ENCODE measurements at places on chromosomes 1 and 21. TPM values are rescaled to one million over a fixed set of nuclear protein-coding genes. Genes with fewer than 3 reads are reported as not detected.

GRCh38 chr21:41366522-41367151, 4.8 kb downstream of the MX2 start:
- DNase-seq, result peak; percentile 50

DNA sequence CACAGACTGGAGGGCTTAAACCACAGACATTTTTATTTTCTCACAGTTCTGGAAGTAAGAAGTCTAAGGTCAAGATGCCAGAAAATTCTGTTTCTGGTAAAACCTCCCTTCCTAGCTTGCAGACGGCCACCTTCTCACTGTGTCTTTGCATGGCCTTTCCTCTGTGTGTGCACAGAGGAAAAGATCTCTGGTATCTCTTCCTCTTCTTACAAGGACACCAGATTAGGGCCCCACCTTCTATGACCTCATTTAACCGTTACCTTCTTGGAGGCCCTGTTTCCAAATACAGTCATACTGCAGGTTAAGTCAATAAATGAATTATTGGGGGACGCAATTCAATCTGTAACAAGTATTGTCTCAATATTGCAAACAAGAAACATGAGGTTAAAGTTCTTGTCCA, 63.0 kb upstream of the PRDX6 start:
- no peak for DNase-seq

DNA sequence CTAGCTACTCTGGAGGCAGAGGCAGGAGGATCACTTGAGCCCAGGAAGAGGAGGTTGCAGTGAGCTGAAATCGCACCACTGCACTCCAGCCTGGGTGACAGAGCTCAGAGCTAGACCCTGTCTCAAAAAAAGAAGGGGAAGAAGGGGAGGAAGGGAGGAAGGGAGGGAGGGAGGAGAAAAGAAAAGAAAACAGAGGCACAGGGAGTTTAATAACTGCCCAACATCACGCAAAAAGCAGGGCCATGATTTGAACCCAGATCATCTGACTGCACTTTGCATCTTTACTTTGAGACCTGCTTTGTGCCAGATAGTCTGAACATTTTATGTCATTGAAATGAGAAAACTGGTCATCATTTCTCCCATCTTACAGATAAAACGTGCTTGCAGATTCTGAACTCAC, 2.0 kb downstream of the LURAP1 start:
- no peak for DNase-seq

DNA sequence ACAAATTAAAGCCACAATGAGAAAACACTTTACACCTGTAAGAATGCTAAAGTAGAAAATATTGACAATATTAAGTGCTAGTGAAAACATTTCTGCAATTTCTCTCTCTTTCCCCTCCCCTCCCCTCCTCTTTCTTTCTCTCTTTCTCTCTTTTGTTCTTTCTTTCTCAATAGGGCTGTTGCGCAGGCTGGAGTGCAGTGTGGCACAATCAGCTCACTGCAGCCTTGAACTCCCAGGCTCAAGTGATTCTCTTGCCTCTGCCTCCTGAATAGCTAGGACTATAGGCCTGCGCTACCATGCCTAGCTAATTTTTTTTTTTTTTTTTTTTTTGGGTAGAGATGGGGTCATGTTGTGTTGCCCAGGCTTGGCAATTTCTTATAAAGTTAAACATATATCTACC, 5.9 kb upstream of the SHISAL2A start:
- no peak for DNase-seq

Gene SMIM11
- 15.5 TPM for total RNA-seq

Gene ETV3L
- not detected for total RNA-seq

Gene IFI44L
- not detected for total RNA-seq

Gene FAM151A
- total RNA-seq, result not detected

DNA sequence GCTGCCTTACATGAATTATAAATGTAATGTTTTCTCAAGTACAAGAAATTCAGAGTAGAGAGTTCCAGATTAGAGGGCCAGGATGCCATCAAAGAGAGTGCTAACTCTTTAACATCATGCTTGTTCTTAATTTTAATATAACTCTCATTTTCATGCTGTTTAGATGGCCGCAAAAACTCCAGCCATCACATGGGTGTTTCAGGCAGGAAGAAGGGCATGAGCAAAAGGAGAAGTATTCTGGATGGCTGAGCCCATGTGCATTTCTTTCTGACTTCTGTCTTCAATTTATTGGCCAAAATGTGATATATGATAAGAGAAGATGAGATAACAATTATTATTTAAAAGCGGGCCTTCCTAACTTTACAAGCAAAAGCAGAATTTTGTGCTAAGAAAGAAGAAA, 1328.6 kb downstream of the MRPL39 start:
- DNase-seq, result no peak

DNA sequence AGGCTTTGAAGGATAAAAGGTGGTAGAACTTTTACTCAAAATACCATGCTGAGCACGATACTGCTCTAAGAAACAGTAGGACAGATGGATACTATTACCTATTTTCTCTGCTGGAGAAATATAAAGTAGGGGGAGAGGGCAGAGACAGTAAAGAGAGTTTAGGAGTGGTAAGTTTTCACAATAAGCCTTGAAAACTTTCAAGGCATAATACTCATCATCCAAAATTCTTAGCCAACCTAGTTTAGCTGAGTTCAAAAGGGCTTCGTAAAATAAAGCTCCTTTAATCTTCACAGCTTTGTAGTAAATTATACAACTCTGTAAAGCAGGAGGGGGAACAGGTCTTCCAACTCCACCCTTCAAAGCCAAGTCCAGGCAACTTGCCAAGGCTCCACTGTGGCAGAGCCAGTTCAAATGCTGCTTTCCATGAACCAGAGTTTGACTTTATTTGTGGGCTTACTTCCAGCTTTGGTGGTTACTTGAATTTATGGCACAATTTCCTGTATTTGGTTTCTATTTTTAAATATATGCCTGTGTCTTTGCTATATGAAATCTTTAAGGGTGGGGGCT, 15.5 kb downstream of the TEX38 start:
- DNase-seq, result peak; percentile 52

Gene ZBTB17
- total RNA-seq, result 50.7 TPM

- no peak for DNase-seq
Measured at GRCh38 chr1:194795917-194796593, 1609.6 kb upstream of the B3GALT2 start.

- DNase-seq, result peak; percentile 90
Measured at GRCh38 chr1:186212568-186213224, 162.4 kb downstream of the TPR start.

DNA sequence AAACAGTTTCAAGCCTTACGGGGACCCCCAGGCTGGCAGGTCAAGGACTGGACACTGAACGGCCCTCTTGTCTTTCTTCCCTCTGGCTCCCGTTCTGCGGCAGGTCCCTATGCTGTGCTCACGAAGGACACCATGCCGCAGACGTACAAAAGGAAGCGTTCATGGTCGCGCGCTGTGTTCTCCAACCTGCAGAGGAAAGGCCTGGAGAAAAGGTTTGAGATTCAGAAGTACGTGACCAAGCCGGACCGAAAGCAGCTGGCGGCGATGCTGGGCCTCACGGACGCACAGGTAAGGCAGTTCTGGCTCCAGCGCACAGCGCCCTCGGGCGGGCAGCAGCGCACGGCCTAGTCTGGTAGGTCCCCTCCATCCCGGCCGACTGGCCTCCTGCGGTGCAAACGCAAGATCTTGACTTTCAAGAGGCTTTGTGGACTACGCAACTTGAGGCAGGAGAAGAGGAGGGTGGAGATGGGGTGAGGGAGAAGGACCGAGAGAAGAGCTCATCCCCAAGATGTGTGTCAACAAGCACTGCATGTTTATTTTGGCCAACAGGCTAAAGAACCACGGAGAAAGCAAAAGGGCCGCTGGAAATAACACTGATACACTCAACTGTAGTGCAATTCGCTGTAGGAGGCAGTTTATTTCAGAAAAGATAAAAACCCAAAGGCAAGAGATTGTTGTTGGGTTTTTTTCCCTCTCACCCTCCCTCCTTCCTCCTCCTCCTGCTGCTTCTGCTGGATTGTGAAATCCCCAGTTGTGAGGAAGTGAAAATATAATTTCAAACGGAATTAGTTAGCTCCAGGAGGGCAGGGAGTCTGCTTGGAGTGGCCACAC, 3.0 kb downstream of the HLX start:
- DNase-seq, result peak; percentile 53

- DNase-seq, result peak; percentile 20
Measured at GRCh38 chr1:206563367-206564207, 48.7 kb downstream of the EIF2D start.

Gene TNFRSF9
- not detected for total RNA-seq

Data from GM23248 (cell line).